T-helper 2 cell (primary cell): ENCODE measurements at places on chromosomes 12 and 14.

GRCh38 chr14:85625925-85626585, 96.1 kb downstream of the FLRT2 start:
- no peak for DNase-seq

DNA sequence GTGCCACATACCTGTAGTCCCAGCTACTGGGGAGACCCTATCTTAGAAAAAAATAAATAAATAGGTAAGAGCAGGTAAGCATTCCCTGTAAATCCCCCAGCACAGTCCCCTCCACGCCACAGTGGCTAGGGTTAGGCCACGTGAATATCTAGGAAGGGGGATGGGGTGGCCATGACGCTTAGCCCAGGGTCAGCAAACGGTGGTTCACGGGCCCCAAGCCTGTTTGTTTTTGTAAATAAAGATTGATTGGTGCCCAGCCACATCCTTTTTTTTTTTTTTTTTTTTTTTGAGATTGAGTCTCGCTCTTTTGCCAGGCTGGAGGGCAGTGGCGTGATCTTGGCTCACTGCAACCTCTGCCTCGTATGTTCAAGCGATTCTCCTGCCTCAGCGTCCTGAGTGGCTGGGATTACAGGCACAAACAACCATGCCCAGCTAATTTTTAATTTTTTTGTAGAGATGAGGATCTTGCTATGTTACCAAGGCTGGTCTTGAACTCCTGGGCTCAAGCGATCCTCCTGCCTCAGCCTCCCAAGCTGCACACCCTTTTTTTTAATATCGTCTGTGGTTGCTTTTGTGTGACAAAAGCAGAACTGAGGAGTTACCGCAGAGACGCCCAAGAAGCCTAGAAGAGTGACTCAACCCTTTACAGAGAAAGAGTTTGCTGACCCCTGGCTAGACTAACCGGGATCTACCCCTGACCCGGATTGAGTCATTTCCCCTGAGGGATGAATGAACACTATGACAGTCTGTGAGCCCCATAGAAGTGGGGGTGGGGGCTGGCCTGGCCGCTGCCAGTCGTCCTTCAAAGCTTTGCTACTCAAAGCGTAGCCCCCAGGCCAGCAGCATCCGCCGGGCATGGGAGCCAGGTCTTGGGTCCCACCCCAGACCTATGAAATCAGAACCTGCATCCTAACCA, 113.7 kb upstream of the NCOR2 start:
- DNase-seq: no peak

DNA sequence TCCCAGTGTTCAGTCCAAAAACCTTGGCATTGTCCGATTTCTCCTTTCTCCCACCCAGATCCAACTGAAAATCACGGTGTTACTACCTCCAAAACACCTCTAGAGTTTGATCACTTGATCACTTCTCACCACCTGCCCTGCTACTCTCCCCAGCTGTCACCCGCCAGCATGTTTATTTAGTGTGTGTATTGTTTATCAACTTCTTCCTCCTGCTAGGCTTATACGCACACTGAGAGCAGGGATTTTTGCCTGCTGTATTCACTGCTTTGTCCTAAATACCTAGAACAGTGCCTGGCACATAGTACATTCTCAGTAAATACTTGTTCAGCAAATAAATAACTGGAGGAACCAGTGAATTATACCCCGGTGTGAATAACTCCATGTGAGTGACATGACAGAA, 5.0 kb downstream of the BDKRB1 start:
- no peak for DNase-seq

GRCh38 chr12:58262796-58263195, 321.4 kb downstream of the ATP23 start:
- no peak for DNase-seq

- DNase-seq: no peak
Observed at GRCh38 chr12:81644503-81644902, 114.6 kb downstream of the PPFIA2 start.

DNA sequence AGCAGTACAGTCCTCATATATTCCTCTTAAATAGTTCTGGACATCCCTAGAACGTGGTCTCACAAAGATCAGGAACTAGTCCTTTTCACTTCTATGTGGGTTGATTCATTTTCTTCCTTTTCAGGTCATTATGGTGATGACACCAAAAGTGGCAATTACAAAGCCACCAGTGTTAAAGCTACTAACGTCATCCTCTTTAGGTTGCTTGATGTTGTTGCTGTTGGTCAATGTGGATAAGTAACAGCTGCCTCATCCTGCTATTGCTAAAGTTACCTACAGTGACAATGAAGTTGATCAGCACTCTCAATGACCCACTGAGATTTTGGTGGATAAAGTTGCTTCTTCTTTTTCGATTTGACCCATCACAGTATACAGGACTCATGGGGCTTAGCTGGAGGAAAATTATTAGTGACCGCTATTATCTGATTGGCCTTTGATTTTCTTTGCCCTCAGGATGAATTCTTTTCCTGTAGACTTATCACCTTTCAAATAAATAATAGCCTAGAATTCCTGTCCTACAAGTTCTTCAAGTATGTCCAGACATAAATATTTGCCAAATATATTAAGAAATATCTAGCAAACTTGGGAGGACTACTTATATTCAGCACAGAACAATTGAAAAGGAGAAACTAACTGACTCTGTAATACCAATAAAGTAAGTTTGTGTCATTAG, 54.0 kb upstream of the ATP2B1 start:
- DNase-seq: no peak

GRCh38 chr12:116582610-116583009, 23.4 kb downstream of the MAP1LC3B2 start:
- no peak for DNase-seq

- DNase-seq: no peak
Observed at GRCh38 chr14:82854901-82855300, 1321.2 kb upstream of the SEL1L start.

DNA sequence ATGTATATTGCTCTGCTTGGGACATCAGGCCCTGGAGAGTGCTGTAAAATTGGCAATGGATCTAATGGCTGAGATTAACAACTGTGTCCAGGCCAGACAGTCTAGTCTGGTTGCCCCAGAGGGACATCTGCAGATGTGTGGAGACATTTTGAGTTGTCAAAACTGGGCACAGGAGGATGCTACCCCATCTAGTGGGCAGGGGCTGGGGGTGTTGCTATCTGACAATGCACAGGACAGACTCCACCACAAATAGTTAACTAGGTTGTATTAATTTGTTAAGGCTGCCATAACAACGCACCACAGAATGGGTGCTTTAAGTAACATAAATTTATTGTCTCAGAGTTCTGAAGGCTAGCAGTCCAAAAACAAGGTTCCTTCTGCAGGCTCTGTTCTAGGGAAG, 302.5 kb upstream of the AMIGO2 start:
- DNase-seq: no peak

- no peak for DNase-seq
Observed at GRCh38 chr14:87894920-87895319, 98.1 kb downstream of the GALC start.

- DNase-seq: no peak
Observed at GRCh38 chr14:43896044-43896443, 611.0 kb downstream of the FSCB start.
